ENCODE measurements at places on chromosomes 7 and 10.

- no peak for DNase-seq
Measured at GRCh38 chr10:22515009-22515408, 169.7 kb downstream of the SPAG6 start.

GRCh38 chr10:49431426-49431825 lies 35.5 kb upstream of the DRGX start:
- no peak for DNase-seq

DNA sequence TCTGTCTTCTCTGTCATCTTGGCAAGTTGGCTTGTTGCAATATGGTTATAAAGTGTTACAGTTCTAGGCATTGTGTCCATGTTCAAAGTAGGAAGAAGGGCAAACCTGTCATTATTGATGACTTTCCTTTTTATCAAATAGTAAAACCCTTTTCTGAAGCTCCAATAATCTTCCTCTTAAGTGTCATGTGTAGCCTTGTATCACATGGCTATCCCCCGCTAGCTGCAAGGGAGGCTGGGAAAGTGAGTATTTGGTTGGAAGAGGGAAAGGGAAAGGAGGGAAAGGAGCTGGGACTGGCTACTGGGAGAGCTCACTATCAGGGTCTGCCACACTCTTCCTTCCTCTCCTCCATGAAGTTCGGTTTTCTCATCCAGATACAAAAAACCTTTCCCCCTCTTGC lies 45.2 kb upstream of the FAM180A start:
- DNase-seq = no peak

DNA sequence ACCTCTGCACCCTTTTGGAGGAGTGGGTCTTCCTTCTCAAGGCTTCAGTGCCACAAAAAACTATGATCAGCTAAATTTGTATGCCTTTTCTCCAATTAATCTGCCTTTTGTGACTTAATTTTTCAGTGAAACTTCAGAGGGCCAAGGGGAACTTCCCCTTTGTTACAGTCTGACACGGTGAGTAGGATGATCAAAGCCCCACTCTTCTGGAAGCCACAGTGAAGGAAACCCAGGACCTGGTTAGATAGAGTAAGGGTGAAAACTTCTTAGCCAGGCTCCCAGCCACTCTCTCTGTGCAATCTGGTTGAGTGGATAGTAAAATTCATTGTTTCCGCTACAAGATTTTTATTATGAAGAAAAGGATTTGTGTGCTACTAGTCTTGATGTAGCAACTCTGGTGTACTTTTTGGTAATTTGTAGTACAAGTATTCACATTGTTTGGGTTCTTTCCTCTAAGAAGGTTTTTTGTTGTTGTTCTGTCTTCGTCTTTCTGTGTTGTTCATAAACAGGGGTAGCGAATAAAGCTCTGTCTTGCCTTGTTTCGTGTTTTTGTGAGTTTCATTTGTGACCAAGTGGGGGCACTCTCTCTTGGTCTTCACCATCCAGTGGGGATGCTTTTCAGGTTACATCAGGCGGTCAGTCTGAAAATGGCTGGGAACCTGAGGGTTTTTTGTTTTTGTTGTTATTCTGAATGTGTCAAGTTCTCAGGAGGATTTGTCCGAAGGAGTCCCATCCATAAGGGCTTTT lies 268.5 kb upstream of the NPSR1 start:
- no peak for DNase-seq

DNA sequence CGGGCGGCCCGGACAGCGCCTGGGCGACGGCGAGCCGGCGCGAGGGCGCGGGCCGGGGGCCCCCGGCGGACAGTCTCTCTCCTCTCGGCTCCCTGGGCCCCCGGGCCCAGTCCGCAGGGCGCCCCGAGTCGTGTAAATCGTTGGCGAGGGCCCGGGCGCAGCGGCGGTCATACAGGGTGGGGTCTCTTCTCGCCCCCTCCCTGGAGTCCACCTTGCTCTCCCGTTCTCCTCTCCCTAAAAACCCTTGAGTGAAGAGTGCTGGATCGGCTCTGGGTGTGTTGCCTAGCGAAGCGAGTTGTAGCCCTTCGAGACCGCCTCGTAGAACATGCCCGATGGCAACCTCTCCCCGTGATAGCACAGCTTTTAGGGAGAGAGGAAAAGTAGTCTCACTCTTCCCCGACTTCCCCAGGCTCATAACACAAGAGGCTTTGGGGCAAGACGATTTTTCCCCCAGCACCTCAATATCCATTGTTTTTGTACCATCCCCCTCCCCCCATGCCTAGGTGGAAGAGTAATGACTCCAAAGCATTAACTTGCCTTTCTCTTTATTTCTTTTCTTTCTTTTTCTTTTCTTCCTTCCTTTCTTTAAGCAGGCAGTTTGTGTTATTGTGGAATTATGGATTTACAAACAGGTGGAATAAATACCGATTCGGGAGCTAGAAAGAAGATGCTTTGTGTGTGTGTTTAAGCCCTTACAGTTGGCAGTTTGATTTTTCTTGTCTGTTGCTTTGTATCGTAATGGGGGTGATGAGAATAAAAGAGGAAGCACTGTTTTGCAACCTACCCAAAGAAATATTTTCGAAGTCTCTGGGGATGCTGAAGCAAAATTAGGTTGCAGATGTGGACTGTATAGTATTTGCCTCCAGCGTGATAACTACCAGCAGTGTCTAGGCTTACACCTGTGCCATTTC lies 822 bp downstream of the SHOC2 start:
- DNase-seq = no peak

- no peak for DNase-seq
Measured at GRCh38 chr10:94006591-94007550, 13.1 kb downstream of the PLCE1 start.

All from nephron progenitor cell (in vitro differentiated cells).